ENCODE measurements at places on chromosomes 1 and 21.

DNA sequence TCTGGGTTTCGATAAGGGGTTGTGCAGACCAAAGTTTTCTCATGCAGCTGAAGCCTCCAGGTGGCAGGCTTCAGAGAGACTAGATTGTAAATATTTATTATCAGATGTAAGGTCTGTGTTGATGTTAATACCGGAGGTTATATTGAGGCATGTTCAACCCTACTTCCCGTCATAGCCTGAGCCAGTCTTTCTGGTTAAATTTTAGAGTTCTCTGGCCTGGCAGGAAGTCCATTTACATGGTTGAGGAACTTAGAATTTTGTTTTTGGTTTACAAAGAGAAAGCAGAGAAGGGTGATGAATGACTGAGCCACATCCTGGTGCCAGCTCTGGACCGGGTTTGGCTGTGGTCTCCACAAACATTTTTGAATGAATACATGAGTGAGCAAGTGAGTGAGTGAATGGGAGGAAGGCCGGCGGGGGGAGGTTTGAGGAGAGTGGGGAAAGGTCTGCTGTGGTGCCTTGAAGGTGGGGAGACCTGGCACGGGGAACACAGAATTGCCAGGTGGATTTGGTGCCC lies 218.5 kb downstream of the DISC1 start:
- DNase-seq: no peak

DNA sequence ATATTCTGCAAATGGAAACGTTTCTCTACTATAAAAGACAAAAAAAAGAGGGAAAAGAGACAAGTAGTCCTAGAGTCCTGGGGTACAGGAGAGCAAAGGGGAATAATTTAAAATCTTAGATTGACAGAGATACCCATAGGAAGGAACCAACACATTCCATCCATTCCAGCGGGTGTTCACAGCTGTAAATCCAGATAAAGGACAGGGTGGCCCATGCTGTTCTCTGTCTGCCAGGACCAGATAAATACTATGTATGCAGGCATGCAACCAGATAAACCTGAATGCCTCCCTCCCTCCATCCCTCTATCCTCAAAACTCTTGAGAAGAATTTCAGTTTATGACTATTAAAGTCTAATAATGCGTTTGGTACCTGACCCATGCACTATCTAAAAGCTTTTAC lies 131.8 kb downstream of the PTPN14 start:
- no peak for DNase-seq

DNA sequence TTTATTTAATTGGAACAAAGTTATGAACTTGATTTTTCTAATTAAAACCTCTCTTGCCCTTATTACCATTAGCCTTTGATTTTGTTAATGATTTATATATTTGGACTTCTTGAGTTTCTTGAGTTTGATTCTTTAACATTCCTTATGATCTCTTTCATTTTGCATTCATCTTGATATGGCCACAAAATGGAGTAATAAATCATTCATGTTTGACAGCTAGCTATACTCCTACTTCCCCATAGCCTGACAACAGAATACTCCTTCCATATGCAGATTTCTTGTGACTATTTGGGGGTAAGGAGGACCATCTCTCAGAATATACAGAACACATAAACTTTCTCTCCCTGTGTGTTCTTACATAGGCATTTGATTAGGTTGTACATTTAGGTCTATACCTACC lies 119.6 kb downstream of the SYT14 start:
- no peak for DNase-seq

DNA sequence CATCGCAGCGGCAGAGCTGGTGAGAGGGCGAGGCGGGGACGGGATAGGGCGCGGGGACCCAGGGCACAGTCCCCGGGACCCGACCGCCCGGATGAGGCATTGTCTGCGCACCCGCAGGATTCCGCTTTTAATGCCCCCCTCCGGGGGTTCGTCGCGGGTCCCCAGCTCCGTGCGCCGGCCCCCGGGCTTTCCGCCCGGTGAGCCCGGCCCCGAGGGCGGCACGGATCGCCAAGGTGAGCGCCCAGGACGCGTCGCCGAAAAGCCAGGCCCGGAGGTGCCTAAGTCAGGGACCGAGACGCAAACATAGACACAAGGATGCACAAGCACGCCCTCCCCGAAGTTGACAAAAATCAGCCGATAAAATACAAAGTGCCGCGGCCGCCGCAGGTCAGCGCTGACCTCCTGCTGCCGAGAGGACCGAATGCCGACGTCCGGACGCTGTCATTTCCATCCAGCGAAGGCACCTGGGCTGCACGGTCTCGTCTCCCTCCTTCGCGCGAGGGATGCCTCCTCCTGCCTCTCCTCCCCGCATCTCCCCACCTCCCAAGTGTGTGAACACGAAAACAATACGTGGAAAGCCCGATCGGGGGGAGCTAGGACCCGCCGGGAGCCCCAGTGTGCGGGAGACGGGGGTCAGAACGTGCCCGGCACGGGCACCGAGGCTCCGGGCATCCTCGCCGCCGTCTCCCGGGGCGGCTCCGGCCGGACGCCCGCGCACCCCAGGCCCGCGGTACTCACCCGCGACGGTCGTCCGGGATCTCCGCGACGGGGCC lies 101.1 kb upstream of the SOD1 start:
- peak; percentile 30 for DNase-seq

- no peak for DNase-seq
Measured at GRCh38 chr1:55468142-55468795, 253.1 kb upstream of the USP24 start.

- peak; percentile 31 for DNase-seq
Measured at GRCh38 chr1:63322944-63323864, 837 bp downstream of the FOXD3 start.

- DNase-seq: no peak
Measured at GRCh38 chr21:28822123-28822399, 170.6 kb downstream of the LTN1 start.

- DNase-seq: no peak
Measured at GRCh38 chr1:37948841-37949240, 2.0 kb upstream of the INPP5B start.

DNA sequence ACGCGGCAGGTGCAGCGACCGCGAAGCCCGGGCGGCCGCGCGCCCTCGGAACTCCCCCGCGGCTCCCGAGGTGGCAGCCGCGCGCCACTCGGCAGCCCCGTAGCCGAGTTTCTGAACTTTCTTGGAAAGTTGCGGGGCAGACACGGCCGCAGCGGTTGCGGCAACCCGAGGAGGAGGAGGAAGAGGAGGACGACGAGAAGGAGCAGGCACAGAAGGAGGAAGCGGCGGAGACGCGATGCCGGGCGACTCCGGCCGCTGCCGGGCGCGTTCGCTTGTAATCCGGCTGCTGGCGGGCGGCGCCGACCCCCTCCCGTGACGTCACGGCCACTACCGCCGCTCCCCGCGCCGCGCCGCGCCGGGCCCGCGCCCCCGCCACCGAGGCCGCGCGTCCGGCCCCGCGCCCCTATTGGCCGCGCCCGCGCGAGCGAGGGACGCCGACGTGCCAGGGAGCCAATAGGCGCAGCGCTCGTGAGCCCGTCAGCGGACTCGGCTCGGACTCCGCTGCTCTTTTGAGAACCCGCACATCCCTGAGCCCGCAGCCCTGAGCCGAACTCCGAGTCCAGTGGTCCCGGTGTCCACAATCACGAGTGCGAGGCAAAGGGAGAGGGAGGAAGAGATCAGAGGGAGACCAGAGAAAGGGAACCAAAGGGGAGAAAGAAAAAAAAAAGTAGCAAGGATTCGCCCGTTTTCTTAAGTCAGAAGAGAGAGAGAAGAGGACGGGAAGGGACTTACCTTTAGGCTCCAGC lies 736 bp upstream of the BARHL2 start:
- DNase-seq: no peak

DNA sequence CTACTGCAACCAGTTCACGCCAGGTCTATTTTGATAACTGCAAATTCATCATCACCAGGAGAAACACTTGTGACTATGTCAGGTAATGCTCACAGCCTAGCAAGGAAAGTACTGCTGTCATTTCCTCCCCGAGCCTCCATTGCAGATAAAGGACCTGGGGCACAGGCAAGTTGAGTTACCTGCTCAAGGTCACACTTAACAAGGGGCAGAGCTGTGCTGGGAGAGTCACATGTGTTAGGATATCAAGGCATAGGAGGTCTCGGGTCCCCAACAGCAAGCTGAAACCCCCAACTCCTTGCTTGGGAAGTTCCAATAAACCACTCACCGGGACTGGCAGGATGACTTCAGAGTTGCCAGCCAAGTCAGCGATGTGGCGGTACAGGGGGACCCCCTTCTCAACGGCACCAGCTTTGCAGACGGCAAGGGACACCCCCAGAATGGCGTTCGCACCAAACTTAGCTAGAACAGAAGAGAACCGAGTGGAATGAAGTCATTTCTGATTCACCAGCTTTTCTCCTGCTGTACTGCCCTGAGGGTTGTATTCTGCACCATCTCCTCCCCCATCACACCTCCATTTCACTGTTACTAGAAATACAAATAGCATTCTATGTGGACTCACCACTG lies 11.6 kb downstream of the ENO1 start:
- no peak for DNase-seq

- DNase-seq: no peak
Measured at GRCh38 chr1:172498857-172499256, 34.1 kb upstream of the SUCO start.

DNA sequence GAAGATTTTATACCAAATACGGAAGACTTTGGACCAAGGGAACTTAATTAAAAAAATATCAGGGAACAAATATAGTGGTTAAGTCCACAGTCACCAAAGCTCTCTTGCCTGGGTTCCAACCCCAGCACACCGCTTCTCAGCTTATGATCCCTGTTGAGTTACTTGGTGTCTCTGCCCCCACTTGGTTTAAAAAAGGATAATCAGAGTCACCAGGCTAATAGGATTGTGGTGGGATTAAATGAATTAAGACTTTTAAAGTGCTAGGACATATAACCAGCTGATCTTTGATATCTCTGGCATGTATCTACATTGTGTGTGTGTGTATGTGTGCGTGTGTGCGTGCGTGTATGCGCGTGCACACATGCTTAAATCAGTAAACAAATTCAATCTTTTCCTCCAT lies 474.7 kb upstream of the DAB1 start:
- no peak for DNase-seq

DNA sequence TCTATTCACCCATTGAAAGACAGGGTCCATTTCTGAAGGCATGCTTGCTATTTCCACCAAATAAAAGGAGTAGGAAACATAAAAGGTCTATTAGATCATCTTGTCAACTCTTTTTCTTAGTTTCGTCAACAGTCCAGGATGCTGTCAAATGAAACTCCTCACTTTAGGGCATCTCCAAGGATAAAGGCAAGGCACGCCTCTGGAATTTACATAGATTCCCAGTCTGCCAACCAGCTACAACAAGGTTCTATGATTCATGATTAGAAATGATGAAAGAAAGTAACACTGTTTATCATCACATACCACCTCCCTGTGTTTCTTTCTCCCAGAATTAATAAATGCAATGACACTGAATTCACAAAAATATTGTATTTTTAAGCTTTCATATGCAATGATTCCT lies 636.3 kb downstream of the LTN1 start:
- no peak for DNase-seq

All from CD4-positive, alpha-beta T cell treated with Interleukin-2 at 100 ng/mL for 4 hours (primary cell).